ENCODE measurements at places on chromosomes 3 and 15.

DNA sequence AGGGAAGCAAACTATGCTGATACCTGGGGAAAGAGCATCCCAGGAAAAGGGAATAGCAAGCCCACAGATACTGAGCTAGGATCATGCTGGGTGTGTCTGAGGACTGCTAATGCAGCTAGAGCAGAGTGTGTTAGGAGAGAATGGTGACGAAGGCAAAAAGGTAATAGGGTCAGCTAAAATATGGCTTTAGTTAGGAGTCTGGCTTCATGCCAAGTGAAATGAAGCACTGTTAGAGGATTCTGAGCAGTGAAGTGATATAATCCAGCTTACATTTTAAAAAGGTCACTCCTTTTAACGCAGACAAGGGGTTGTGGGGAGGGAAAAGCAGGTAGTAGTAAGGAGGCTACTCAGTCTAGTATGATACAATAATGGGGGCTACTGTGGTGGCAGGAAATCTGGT is 30.4 kb downstream of the SECISBP2L start:
- no peak for DNase-seq

GRCh38 chr15:34252545-34252944 is 27.7 kb downstream of the EMC4 start:
- DNase-seq: no peak

- no peak for DNase-seq
Measured at GRCh38 chr3:132414841-132415240, 2.5 kb upstream of the DNAJC13 start.

- no peak for DNase-seq
Measured at GRCh38 chr15:51334011-51334451, 4.4 kb downstream of the CYP19A1 start.

DNA sequence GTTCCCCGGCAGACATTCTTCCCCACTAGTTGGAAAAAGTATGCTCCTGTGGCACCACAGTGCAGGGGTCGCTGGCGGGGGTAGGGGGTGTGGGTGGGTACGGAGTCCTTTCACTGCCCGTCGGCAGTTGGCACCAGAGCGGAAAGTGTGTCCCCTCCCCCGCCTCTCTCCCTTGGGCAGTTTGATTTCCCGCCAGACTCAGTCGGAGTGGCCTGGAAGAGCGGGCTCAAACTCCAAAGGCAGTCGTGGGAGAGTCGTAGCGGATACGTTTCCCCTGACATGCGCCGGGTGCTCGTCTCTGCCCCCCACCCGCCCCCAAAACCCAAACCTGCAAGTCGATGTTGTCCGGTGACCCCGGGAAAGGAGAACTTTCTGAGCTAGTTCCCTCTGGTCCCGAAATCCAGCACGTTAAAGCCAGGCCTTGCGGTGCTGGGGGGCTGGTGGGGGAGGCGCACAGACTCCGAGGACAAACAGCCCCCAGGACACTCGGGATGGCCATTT is 4.4 kb upstream of the FOXB1 start:
- DNase-seq: no peak

- DNase-seq: no peak
Measured at GRCh38 chr15:27855137-27855536, 244.0 kb downstream of the OCA2 start.

- no peak for DNase-seq
Measured at GRCh38 chr3:184740509-184741258, 28.8 kb upstream of the MAGEF1 start.

GRCh38 chr3:19744047-19744446 is 190.0 kb downstream of the EFHB start:
- no peak for DNase-seq

DNA sequence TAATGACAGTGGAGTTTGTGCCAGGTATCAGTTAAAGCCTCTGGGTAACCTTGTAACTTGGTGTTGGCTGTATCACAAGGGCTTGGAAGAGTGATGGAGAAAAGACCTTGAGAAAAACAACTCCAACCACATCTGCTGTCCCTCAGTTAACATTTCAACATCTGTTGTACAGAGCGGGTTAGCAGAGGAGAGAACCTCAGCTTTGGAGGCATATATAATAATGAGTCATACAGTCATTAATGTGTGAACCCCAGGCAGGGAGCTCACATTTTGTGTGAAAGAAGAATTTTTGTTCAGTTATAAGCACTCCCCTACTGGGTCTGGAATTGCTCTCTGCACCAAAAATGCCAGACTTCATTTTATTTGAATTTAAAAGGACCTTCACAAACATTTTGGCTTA is 439.5 kb downstream of the PDCD6IP start:
- DNase-seq: no peak

DNA sequence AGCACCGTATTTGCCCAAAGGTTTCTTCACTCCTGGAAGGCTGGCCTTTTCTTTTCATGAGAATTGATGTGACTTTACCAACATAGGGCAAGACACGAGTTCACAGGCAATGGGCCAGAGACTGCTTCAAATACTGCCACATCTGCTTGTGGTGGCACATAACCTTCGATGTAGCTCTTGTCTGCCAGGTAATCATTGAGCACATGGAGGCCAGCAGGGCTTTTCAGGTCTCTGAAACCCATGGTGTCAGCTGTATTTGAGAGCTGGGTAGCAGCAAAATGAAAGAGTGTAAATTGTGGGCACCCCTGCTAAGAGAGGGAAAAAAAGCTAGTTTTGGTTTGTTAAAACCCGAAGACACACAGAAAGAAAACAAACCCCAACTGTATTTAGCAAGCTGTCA is 200.7 kb downstream of the NAALADL2 start:
- no peak for DNase-seq

DNA sequence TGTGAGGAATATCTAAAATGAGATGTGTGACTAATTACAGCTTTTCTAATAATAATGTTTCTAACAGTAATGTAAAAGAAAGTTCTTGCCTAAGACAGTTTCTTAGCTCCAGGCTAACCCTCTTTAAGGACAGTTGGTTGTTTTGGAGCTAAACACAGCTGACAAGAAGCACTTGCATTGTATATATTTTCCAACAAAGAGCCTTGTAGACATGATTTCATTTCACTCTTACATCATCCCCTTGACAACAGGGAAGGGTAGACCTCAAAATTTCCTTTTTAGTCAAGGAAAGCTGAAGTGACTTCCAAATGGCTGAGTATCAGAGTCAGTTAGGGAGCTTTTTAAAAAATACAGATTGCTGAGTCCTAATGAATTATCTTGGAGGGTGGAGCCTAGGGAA is 4.1 kb downstream of the ARID3B start:
- no peak for DNase-seq

DNA sequence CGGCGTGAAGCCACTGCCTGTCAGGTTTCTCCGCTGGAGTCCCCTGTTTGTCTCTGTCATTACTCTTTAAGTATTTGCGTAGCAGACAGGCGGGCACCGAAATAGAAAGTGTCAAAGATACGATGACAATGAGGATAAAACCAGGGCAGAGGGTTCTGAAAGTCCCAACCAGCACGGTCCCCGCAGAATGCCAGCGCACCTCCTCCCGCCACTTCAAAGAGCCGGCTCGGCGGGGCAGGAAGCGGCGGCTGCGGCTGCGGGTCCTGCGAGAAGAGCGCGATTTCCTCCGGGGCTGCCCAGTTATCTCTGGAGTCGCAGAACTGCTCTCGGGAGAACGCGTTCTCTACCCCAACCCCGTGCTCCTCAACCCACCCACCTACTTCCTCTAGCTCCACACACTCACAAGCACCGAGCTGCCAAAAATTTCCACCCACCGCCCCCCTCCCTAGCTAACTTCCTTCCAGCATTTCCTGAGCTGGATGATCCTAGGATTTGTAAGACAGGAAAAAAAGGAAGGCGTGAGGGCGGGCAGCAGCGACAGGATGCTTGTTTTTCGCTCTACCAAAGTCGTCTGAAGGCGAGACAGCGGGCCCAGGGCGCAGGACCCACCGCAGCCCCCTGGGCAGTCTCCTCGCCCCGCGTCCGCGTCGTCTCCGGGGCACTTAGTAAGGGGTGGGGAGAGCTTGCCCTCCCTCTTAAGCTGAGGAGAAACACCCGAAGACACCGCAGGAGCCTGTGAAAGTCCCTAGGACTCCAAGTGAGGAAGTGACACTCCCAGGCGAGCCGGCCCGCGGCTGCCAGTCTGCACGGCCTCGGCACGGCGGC is at the start of gene ARHGAP31:
Gene ARHGAP31, plus strand, starts transcription at position 513 of the 825 bp plus-strand sequence. CDS start 522 bp downstream, outside the sequence.
- DNase-seq: peak; percentile 77

- no peak for DNase-seq
Measured at GRCh38 chr3:182479419-182480336, 313.6 kb upstream of the ATP11B start.
